ENCODE measurements at places on chromosomes 4 and X.

- DNase-seq = no peak
Measured at GRCh38 chrX:13047759-13048158, 3.3 kb upstream of the FAM9C start.

DNA sequence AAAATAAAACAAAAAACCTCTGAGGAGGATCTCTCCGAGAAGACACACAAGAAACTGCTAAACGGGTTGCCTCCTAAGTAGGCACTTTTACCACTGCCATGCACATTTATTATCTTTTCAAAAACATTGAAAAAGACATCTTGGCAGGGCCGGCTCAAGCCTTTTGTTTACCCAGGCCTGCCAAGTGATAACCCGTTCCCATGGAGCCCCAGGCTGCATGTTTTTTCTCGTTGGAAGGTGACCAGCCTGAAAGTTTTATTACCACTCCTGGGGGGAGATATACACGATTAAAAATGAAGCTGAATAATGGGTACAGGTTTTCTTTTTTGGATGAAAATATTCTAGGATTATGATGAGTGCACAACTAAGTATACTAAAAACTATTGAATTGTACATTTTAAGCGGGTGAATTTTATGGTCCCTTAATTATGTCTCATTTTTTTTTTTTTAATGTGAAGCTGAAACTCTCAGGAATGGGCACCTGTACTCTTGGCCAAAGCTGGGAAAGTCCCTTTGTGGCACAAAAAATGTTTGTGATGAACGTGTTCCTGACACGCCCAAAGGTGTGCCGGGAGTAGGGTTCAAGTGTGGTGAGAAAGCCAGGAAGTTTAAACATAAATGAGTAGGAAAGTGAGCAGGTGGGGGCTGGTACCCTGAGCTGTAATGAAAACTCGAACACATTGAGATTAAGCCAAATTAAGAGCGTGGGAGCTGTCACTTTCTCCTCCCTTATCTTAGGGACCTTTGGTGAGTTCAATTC lies 1.5 kb upstream of the MAP7D2 start:
- no peak for DNase-seq

DNA sequence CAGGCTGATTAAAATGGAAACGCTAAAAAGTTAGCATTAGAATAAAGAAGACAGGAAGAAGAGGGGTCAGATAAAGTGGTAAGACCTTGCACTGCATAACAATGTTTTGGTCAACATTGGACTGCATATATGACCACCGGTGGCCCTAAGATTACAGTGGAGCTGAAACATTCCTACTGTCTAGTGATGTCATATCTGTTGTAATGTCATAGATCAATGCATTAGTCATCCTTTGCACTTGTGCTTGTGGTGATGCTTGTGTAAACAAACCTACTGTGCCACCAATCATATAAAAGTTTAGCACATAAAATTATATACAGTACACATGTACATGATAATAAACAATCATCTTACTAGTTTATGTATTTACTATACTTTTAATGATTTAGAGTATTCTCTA lies 73.0 kb downstream of the TMEM165 start:
- DNase-seq = no peak

GRCh38 chrX:36753602-36754001 lies 254.6 kb upstream of the FAM47C start:
- no peak for DNase-seq

Measured in left hindlimb (tissue), 1 donor.